ENCODE measurements at places on chromosomes 7 and 10.

- DNase-seq = no peak
These were observed 10.3 kb downstream of the MAFK start for GRCh38 chr7:1540776-1541271.

- DNase-seq = no peak
These were observed 133.4 kb upstream of the PTN start for GRCh38 chr7:137476937-137477336.

GRCh38 chr10:52965938-52966401 lies 193.4 kb upstream of the MBL2 start:
- DNase-seq = no peak

- DNase-seq = no peak
These were observed 158.0 kb downstream of the KCNMA1 start for GRCh38 chr10:77479586-77479985.

GRCh38 chr10:121594076-121594475 lies 4.2 kb downstream of the FGFR2 start:
- no peak for DNase-seq

DNA sequence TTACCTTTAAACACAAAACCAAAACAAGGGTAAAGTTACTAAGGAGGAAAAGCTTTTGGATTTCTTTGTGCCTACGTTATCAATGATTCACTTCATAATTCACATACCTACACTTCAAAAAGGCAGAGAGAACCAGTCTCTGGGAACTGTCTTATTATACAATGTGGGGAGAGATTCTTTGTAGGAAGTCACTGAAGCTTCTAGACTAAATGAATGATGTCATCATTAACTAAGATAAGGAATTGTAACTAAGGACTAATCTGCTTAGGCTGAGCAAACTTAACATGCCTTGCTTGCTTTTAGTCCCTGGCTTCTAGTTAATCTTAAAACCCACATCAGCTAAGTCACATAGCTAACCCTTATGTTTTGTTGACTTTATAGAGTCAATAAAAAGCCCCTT lies 771.2 kb downstream of the NXPH1 start:
- no peak for DNase-seq

DNA sequence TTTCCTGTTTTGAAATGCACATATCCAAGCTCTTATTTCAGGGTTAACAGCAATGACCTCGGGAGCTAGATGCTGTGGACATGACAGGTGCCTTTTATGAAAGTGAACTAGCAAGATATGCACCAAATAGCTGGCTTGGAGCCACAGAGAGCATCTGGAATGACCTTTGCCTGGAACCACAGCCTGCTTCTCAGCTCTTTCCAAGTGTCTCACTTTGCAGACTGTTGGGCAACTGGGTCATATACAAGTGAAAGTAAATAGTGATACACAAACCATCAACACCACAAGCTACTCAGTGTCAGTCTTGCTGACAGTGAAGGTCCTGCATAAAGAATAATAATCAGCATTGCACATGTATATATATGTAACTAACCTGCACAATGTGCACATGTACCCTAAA lies 183.5 kb downstream of the RNF133 start:
- DNase-seq = no peak

DNA sequence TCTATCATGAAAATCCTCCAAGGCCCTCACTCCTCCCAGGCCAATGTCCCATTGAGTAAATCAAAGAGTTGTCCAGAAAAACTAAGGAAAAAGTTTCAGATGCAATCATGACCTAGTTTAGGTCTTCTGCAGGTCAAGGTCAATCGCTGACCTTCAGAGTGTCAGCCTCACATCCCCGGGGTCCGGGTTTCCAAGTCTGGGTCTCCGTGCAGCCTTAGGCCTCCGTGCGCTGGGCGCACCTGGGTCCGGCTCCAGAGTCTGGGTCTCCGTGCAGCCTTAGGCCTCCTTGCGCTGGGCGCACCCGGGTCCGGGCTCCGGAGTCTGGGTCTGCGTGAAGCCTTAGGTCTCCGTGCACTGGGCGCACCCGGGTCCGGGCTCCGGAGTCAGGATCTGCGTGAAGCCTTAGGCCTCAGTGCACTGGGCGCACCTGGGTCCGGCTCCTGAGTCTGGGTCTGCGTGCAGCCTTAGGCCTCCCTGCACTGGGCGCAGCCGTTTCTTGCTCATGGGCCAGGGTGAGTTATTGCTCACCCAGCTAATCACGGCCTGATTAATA lies 236.2 kb downstream of the TCERG1L start:
- no peak for DNase-seq

GRCh38 chr10:11684717-11685645 lies 57.2 kb upstream of the ECHDC3 start:
- peak; percentile 64 for DNase-seq

DNA sequence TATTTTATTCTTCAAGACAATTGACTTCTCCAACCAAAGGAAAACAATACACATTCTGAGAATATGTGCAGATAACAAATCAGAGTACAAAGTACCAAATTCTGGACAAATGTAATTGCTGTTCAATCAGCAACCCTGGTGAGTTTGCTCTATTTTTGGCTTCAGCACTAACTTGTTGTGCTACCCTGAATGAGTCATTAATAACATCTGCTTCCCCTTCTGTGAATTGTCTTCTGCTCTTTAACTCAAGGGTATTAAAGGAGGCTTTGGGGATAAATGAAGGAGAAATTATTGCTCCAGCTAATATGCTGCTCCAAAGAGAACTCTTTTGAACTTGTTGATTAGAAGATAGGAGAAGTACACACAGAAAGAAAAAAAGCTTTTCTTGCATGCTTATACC lies 459.3 kb downstream of the HTR7 start:
- DNase-seq = no peak

GRCh38 chr7:147803606-147804005 lies 787.0 kb upstream of the C7orf33 start:
- DNase-seq = no peak

GRCh38 chr10:44978570-44979280 lies at the start of gene DEPP1:
DEPP1 (minus strand) TSS chr10:44978809; CDS start chr10:44978030, 779 bp downstream.
- DNase-seq = peak; percentile 95

DNA sequence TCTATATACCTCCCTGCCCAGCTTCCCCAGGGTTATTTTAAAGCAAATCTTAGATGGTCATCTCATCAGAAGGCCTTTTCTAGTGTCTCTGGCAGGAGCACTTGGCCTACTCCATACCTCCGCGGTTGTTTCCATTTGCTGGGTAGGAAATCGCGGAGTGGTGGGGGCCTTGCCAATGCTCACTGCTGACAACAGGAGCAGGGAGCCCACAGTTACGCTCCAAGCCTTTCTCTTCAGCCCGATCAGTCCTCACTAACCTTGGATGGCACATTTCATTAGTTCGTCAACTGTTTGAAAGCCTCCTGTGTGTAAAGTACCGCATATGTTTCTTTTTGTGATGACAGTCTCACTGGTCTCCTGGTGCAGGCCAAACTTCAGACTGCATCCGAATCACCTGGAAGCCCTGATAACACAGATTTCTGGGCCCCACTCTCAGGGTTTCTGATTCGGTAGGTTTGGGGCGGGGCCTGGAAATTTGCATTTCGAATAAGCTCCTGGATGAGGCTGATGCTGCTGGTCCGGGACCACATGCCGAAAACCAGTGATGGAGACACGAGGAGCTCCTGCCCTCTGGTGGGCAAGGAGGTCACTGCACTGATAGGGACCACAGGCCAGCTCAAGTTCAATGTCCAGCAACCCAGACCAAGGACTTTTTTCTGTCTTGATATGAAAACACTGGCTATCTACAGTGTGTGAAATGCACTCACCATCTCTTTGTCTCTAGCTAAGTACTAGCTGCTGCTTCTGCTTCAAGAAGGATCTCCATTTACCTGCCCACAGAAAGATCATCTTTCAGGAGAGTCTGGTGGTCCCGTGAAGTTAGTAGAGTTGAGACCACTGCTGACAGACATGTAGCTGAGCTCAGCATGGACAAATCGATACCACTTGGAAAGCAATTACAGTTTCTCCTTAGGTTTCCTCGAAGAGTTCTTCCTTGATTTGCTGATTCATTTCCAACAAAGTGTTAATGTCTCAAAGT lies 14.0 kb downstream of the LRGUK start:
- DNase-seq = no peak

DNA sequence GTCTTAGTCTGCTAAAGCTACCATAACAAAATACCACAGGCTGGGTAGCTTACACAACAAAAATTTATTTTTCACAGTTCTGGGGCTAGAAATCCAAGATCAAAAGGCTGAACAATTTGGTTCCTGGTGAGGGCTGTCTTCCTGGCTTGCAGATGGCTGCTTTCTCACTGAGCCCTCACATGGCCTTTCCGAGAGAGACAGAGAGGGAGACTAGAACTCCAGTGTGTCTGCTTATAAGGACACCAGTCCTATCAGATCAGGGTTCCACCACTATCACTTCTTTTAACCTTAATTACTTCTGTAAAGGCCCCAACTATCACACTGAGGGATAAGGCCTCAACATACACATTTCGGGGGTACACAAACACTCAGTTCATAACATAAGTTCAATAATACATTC lies 527.4 kb upstream of the VSTM2A start:
- DNase-seq = no peak

DNA sequence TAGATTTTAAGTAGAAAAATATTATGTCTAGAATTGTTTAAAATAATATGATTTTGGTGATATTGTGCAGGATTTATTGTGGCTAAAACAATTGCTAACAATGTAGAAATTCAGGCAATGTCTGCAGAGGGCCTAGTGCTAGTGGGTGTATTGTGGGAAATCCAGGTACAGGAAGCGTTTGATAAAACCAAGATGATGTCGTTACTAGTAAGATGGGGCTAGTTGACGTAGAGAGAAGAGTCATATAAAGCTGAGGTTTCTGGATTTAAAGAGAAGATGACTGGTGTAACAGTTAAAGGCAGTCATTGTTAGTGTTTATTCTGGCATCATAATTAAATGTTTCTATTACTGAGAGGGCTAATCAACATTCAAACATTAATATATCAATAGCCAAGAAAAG lies 43.5 kb downstream of the ADK start:
- no peak for DNase-seq

DNA sequence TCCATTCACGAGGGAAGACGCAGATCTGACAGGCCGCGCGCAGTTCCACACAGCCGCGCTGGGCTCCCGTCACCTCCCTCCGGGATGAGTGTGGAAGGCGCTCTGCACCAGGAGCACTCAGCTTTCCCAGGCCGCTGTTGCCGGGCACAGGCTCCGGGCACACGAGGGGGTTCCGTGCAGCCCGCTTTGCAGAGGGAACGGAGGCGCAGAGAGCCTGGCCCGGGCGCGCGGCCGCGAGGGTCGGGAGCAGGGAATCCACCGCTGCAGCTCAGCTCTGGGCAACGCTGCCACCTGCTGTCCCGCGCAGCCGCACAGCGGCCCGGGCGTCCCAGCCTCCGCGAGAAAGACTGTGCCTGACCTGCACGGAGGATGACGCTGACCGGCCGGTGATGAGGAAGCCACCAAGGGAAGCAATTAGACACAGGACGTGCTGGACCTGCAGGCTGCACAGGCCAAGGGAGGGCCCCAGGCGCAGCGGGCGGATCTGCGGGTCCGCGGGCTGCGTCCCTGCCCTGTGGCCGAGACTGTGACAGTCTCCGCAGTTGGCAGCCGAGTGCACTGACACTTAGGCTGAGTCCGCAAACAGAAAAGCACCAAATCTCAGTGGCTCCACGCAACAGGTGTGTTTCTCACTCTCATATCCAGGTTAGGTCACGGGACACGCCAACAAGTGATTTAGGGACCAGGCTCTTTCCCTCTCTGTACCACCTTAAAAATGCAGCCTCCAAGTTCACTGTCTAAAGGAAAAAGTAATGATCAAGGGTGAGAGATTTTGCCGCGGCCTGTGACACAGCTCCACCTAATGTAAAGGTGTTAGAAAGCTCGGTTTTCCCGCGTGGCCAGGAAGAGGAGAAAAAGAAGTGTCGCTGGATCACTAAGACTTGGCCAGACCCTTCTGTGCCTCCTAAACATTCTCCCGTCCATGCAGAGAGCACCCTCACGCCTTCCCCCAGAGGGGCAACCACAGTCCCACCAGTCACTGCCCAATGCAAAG lies 94.5 kb downstream of the SEC61G start:
- no peak for DNase-seq

GRCh38 chr7:15600298-15600697 lies 38.5 kb upstream of the AGMO start:
- no peak for DNase-seq

GRCh38 chr7:87797395-87797794 lies 78.8 kb downstream of the SLC25A40 start:
- no peak for DNase-seq

DNA sequence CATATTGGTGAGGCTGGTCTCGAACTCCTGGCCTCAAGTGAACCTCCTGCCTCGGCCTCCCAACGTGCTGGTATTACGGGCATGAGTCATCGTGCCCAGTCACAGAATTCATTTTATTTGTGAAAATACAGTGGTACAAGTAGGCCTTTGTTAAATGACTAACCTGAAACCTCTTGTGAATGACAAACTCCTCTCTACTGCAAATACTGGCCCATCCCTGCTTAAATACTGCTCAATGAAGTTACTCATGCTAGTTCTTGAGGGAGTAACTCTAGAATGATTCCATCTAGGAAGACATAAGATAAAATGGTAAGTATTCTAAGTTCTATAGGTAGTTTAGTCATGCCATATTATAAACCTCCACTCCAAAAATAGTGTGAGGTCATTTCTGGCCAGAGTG lies 80.7 kb downstream of the UBE2H start:
- no peak for DNase-seq

DNA sequence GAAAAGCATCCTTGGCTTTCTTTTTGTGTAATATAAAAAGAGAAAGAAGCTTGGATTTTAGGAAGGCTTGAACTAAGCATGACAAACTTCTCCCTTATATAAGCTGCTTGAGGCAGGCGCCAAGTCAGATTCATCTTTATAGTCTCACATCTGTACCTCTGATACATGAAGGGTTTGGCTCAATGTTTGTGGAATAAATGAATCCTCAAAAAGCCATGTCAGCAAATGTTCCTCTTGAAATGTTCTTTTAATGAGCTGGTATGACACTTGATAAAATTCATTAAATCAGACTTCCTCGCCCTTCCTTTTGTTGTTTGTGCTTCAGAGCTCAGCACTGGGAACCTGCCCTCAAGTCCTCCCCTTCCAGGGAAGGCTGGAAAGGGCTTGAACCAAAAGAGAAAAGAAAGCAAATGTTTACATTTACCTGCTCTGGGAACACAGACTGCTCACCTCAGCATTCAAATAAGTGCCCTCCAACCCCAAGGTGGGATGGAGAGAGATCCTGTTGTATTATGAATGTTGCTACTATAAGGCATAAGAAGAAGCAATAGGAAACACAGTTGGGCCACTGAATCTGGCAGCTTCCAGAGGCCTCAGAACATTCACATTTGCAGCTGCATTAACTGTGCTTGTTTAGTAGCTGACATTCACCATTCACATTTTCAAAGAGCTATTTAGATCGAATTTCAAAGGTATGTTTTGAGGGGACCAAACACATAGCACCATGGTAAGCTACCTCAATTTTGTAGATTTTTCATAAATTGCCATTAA lies 212.6 kb downstream of the CACNA2D1 start:
- DNase-seq = no peak

- DNase-seq = no peak
These were observed 40.0 kb downstream of the DIP2C start for GRCh38 chr10:649445-649797.

DNA sequence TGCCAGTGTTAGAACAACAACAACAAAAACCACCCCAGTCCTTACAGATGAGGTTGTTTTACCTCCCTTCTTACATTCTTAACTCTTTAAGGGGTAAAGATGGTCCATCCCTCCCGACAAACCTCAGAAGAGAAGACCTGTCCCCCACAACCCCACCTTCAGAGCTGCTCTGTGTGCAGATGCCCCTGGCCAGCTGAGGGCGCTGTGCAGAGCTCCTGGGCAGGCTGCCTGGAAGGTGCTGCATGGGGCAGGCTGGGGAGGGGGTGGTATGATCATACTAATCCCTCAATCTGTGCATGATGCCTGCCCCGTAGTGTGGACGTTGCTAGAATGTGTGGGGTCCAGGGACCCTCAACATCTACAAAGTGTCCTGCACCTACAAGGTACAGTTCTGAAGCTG lies 387.1 kb downstream of the INHBA start:
- DNase-seq = no peak

- DNase-seq = no peak
These were observed 428.5 kb downstream of the GALNT17 start for GRCh38 chr7:71560354-71560995.
